T-helper 17 cell (primary cell): ENCODE measurements at places on chromosomes 7 and 10.

- DNase-seq, result no peak
Measured at GRCh38 chr10:128298587-128298986, 172.4 kb upstream of the MKI67 start.

GRCh38 chr10:28505359-28505959 lies 27.5 kb upstream of the WAC start:
- DNase-seq, result no peak

DNA sequence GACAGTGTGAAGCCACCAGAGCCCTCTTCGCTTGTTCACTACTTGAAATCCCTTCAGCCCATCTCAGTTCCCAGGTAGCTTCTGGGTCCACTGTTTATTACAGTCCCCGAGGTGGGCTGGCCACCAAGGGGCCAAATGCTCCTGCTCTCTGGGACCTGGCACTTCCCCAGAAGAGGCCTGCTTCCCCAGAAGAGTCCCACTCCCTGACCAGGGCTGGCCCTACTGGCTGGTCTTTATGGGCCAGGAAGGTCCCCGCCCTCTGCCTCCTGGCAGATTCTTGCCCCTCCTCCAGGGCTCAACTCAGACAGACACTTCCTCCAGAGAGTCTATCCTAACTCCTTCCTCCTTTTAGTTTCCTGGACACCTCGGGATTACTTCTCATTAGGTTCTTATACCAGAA lies 70.7 kb upstream of the LRRC18 start:
- no peak for DNase-seq

DNA sequence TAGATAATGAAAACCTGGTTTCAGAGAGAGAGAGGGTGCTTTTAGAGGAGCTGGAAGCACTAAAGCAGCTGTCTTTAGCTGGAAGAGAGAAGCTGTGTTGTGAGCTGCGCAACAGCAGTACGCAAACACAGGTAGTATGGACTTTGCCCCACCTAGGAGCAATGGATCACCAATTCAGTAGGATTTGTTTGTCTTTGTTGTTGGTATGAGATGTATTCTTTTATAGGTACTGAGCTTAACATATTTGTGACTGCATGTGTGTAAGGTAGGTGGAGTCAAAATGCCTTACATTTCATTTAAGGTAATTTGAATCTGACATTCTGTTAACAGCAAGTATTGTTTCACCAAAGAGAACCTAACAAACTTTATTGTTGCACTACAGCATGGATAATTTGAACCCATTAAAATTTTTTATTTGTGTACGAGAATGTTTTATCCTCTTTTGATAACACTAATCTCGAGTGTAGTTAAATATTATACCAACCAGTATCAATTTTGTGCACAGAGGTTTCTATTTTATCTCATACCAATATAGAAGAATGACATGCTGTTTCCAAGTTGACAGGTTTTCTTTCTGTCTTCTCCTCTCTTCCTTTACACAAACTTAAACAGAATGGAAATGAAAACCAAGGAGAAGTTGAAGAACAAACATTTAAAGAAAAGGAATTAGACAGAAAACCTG lies 92.1 kb downstream of the CYP51A1 start:
- DNase-seq, result no peak

DNA sequence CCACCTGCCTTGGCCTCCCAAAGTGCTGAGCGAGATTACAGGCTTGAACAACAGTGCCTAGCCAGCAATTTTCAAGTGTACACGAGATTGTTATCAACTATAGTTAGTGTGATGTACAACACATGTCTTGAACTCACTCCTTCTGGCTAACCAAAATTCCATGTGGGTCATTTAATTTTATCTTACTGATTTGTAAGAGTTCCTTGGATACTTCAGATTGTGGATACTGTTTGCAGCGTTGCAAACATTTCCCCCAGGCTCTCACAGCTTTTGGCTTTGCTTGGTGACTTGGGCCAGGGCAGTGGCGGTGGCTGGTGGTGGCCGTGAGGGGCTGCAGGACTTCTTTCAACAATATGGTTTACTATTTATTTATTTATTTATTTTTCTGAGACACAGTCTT lies 8.5 kb upstream of the TMEM270 start:
- DNase-seq, result no peak

- no peak for DNase-seq
Measured at GRCh38 chr10:127880557-127880956, 12.2 kb downstream of the CLRN3 start.

GRCh38 chr7:24381894-24382505 lies 98.0 kb downstream of the NPY start:
- no peak for DNase-seq

DNA sequence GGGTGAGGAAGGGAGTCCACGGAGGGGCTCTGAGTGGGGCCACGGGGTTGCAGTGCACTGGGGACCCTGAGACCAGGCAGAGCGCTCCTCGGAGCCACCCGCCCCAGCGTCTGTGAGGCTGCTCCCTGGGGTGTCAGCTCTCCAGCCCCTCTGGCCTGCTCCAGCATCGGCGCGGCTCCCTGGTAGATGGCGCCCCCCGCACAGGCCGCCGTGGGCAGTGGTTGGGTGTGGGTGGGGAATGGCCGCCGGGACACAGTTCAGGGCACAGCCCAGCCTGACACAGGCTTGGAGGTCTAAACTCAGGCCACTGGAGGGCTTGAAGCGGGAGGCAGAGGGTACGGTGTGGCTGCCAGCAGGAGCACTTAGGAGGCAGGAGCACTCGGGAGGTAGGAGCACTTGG lies 222.6 kb upstream of the PPP2R2D start:
- DNase-seq, result no peak

- no peak for DNase-seq
Measured at GRCh38 chr10:15714847-15715246, 4.9 kb downstream of the ITGA8 start.

GRCh38 chr7:7183061-7183837 lies 905 bp downstream of the C1GALT1 start:
- DNase-seq, result peak; percentile 30

GRCh38 chr7:14899030-14899429 lies 3.5 kb downstream of the DGKB start:
- no peak for DNase-seq

DNA sequence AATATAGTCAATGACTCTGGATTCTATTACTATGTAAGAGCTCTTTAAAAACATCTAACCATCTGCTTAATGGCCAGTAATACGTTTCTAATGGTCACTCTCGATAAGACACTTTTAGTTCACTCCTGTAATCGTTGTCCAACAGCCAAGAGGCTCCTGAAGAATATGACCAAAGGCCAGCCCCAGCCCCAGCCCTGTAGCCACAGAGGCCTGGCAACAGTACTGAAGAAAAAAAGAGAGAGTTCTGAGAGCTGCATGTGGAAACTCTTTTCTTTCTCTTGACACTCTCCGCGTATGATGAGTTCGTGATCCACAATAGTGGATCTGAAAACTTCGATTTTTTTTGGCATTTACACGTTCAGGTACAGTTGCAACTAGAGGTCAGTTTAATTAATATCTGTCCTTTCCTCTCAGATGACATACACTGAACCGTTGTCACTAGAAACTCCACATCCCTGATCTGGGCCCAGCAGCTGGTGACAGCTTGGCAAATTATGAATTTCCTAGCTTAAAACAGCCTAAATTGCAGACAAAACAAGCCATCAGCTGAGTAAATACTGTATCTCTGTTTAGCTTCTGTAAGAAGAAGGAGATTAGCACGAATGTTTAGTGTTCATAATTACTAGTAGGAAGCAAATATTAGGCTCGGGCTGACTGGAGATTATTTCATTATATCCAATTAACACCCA lies 456.7 kb downstream of the LRMDA start:
- DNase-seq, result no peak

DNA sequence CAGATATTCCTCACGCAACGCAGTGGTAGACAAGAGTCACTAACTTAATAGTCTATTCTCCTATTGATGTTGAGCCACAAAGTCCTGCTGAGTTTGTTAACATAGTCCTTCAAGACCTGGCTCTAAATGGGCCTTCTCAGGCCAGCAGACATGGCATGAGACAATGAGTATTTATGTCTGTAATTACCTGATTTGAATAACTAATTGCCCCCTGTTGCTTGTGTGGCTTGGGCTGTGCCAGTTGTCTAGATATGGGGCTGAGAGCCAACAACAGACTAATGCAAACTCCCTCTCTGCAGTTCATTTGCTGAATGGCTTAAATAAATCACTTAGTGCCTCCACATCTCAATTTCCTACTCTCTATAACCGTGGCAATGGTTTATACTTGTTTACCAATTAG lies 65.5 kb upstream of the VWC2 start:
- no peak for DNase-seq

- DNase-seq, result no peak
Measured at GRCh38 chr10:69061305-69062161, 26.4 kb upstream of the SRGN start.

DNA sequence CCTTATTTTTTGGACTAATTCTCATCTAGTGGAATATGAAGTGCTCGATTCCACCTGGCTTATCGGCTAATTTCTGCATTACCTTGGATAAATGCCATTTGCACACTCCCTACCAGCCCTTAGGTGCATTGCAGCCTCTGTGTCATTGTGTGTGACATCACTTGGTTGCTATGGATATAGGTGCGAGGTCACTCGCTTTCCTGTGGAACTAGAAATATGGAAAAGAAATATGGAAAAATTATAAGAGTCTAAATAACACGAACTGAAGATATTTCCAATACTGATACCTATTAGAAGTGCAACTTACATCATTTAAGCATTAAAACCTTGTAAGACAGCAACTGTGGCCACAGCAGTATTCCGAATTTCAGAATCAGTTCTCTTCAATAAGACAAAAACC lies 2.0 kb downstream of the YWHAG start:
- no peak for DNase-seq

DNA sequence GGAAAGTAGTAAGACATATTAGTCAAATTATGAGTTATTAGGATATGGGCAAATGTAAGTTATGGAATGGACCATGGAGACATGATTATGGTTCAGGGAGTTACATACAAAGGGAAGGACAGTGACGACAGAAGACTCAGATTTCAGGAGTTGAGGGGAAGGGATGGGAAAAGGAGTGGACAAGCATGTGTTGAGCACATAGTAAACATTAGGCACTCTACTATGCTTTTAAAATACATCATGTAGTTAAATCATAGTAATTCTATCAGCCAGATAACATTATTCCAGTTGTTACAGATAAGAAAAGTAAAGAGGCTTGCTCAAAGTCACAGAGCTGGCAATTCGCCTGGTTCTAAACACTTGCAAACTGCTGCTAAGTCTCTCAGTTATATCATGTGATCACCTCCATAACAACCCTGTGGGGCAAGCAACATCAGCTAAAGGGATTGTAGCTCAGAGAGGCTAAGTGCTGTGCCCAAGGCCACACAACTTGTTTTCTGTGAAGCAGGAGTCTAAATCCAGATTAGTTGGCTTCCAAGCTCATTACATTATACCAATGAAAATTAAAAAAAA lies 115.2 kb upstream of the MDFIC start:
- no peak for DNase-seq

- no peak for DNase-seq
Measured at GRCh38 chr10:74156919-74157289, 5.9 kb downstream of the ADK start.

GRCh38 chr10:112303528-112303927 lies 20.3 kb downstream of the TECTB start:
- no peak for DNase-seq

- DNase-seq, result no peak
Measured at GRCh38 chr10:132175907-132176581, 10.7 kb upstream of the DPYSL4 start.

DNA sequence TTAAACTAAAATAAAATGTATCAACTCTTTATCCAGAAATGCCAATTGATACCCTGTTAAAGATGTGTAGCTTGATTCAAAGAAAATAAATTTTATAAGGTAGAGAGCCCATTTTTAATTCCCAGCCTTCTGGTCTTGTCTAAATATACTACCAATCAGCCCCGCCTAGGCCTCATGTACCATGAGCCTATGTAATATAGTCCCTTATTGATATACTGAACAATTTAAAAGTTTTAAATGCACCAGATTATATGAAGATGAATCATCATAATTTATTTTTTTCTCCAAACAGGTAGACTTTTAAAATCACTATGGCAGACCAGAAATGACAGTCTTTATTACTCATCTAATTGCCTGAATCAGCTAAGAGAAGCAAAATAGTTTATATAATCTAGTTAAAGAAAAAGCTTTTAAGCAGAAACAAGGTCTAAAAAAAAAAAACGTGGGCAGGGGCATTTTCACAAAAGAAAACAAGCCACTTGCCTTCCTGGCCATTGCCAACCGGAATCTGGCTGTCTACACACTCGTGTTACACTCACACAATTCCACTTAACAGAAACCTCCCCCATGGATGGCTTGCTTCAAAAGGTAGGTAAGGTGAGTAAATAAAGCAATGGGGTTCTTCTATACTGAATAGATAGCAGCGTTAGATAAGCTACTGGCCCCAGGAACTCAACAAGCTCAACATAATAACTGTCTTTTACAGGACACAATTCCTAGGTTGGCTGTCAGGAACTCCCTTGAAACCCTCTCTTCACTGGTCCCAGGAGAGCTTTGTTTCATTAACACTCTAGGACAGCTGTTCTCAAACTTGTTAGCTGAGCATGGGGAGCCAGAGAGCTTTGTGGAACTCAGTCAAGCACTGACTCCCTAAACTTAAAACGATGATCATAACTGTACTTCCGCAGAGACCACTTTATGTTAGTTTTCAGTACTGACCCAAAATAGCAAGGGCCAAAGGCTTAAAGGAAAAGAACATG lies 37.2 kb downstream of the RAPGEF5 start:
- no peak for DNase-seq

DNA sequence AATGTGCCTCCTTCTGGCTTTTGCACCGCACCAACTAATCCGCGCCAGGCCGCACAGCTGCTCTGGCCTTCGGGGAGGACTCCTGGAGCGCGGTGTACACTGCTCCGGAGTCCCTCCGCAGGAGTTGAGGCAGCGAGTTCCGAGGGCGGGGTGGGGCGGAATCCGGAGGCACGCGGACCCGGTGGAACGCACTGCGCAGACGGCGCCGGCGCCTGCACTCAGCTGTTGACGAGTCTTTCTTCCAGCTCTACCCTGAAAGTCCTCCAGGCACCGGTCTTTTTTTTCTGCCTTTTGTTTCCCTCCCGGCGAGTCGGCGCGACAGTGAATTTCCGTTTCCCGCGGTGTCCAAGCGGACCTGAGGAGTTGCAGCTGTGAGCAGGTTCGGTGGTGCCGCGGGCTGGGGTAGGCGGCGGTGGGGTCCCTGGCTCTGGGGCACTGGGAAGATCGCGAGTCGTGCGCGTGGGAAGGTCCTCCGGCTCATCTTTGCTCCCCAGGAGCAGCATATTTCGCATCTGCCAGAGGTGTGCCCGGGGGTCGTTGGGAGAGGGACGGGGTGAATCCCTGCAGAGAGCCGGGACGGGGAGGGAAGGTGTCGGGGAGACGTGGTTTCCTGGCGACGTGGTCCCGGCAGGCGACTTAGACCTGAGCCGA lies 44.1 kb downstream of the SFTPD start:
- DNase-seq, result no peak

- DNase-seq, result no peak
Measured at GRCh38 chr10:7945034-7945433, 109.5 kb upstream of the GATA3 start.

GRCh38 chr10:98302741-98303365 lies 34.9 kb upstream of the LOXL4 start:
- DNase-seq, result no peak
